Tibial nerve (tissue), 4 donors: ENCODE measurements at places on chromosomes 11 and 22.

- DNase-seq, result no peak
Observed at GRCh38 chr11:76260296-76260925, 54.1 kb upstream of the WNT11 start.

- no peak for DNase-seq
Observed at GRCh38 chr11:43582024-43582862, 98.3 kb upstream of the HSD17B12 start.

- DNase-seq, result no peak
Observed at GRCh38 chr11:76194872-76195668, 11.2 kb downstream of the WNT11 start.

GRCh38 chr11:44342616-44343015, 32.7 kb upstream of the ALX4 start:
- no peak for DNase-seq

DNA sequence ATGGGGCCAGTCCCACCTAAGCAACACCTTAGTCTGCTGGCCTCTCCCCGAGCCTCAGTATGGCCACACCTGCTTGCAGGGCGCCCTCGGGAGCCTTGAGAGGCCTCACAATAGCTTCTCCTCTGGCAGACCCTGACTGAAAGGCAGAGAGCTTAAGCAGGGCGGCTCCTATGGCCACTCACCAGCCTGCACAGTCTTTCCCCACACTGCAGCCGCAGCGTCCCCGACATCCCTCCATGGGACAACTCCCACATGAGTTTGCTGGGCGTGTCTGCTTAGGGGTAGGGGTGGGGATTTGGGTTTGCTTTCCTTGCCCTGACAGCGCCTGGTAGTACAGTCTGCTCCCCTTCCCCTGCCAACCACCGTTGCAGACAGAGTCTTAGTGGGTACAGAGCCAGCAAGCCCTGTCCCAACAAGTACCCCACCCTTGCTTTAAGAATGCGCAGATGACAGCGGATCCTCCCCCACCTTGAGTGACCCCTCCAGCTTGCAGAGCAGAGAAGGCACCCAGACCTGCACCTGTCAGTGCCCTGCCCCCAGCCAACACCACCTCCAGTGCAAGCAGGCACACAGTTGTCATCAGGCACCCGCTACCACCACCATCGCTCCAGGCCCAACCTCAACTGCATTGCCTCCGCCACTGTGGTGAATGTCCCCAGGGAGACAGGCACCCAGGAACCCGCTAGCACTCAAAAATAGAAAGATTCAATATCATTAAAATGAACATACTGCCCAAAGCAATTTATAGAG, 413.8 kb upstream of the ARHGAP42 start:
- no peak for DNase-seq

DNA sequence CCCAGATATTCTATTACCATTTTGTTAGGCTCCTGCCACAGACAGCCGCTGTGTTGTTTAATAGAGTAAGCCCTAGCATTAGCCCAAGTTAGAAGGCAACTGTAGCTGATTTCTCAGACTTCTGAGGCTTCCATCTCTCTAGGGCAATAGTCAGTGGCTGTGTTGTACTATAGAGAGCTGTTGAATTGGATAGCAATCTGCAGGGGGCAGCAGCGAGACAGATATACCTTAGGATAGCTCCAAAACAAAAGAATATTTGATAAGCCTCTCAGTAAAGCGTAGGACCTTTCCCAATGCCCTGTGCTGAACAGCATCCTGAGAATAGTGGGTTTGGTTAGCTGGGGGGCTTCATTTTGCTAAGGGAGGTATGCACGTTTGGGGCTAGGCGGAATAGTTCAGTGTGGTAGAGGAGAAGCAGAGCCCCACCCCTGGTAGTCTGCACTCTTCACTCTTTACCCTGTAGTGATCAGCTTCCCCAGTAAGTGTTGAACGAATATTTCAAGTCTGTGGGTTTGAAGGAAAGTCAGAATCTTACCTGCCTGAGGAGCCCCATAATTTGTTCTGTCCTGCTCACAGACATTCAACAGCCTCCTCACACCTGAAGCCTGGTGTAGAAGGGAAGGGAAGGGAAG, 515.1 kb downstream of the INSC start:
- peak; percentile 33 for DNase-seq

DNA sequence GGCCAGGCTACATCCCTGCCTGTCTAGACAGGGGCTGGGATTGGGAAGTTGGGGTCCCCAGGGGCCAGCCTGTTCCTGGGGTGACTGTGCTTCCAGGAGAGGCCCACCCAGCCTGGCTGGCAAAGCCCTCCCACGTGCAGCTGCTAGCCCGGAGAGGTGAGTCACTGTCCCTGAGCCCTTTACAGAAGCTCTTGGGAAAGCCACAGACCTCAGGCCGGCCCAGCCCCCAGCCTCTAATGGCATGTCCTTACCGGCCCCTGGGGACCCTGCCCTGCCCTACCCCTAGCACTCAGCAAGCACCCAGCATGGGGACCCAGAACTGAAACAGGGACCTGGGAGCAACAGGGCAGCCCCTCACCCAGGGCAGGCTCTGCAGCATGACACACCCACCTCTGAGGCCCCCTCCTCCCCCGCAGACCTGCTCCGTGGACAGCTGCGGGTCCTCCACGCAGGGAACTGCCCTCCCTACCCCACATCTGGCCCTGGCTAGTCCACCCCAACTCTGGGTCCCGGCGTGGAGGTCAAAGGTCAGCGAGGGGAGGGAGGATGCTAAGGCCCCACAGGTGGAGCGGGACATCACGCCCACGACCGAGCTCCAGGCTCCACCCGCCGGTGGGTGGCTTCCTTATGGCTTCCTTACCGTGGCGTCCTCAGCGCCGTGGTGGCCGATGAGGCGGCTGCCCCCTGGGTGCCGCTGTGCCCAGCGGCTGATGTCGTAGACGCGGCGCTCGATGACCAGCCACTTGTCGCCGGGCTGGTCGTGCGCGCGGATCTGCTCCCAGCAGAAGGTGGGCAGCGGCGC, 615 bp downstream of the FADS3 start:
- DNase-seq, result no peak

DNA sequence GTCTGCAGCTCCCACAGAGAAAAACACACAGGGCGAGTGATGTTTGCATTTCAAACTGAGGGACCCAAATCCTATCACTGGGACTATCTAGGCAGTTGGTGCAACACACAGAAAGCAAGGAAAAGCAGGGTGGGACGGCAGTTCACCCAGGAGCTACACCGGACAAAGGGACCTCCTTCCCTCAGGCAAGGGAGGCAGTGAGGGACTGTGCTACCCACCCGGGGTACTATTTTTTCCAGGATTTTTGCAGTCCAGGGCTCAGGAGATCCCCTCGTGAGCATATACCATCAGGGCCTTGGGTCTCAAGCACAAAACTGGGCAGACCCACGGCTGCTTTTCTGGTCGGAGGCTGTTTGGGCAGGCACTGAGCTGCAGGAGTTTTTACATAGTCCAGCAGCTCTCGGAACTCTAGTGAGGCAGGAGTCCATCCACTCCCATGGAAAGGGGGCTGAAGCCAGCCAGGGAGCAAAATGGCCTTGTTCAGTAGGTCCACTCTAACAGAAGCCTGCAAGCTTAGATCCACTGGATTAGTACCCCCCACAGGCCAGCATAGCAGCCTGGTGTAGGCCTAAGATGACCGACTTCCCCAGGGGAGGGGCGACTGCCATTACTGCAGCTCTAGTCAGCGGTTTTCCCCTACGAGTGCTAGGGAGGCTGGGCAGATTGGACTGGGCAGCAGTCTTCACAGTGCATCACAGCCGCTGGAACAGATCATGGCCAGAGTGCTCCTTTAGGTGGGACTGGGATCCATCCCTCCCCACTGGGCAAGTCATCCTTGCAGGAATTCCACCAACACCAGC, 28.2 kb downstream of the CARD18 start:
- DNase-seq, result no peak

DNA sequence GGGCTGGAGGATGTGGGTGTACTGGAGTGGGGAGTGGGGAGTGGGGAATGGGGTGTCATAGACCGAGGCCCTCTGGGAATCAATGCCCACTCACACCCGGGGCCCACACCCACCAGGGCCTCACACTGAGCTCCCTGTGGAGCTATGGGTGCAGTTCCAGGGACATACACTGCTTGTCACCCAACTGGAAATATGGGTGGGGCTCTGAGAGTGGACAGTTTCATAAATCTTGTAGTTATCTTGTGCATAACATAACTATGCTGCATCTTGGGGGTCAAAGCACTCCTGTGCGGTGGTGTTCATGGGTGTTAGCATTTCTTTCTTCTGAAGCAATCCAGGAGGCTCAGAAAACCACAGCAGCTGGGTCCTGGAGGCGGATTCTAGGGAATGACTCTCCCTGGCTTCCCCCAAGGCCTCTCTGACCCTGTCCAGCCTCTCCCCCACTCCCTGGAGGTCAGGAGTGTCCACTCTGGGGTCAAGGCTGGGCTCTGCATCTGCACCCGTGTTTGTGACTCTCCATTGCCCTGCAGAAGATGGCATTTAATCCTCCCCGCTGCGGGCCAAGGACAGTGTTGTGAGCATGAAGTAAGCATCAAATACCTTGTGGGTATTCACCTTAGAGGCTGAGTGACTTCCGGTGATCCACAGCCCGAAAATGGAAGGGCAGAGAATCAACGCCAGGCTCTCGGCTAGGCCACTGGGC, 172.5 kb downstream of the CTTN start:
- DNase-seq, result no peak

GRCh38 chr11:117989351-117990102, 3.3 kb downstream of the IL10RA start:
- DNase-seq, result no peak

DNA sequence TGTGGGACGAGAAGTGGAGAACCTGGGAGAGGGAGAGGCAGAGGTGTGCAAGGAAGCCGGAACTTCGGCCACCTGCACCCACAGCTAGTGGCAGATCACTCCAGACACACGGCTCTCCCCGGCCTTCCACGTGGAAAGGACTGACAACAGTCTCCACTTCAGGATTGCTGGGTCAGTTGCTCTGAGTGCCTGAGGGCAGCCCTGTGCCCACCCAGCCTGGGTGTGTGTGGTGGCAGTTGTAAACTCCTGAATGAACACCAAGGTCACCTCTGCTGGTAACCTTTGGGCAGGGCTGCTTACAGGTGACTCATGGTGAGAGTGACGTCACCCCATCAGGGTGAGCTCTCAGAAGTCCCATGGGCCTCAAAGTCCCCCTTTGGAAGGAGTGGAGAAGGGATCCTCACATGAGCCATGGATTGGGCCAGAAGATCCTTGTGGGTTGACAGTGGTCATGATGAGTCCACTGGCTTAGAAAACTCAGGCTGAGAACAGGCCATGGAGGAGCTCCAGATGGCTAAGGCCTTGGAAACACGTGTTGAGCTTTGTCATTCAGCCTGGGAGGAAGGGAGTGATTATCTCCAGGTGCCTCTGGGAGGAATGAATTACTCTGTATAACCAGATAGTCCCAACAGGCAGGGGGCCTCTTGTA, 71.3 kb downstream of the BCR start:
- DNase-seq, result no peak
